ENCODE measurements at places on chromosomes 12 and 14.

GRCh38 chr12:82866946-82867345 is 180.2 kb downstream of the TMTC2 start:
- no peak for DNase-seq

DNA sequence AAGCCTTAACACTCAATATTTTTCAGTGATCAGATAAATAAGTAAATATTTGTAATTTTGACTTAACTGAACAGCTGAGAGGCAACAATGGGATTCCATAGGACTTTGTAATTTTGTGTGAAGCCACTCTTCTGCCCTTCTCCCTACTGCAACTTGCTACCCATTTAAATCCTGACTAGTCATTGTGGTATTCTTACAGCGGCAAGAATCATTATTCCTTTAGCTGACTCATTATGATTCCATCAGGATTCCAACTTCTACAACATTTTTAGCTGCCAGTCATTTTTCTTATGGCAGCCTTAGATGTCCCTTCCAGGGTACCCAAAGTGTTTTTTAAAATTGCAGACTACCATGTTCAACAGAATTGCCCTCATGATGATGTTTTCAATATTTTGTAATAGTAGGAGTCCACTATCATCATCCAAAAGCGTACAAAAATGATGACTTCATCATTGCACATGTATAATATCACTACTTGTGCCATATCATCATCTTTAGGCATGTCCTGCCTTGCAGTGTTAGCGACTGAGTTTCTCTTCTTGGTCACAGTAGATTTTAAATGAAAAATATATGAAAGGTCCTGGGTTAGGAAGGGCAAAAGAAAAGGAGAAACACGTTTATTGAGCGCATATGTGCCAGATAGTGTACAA is 5.1 kb upstream of the MAGOHB start:
- no peak for DNase-seq

GRCh38 chr14:85554106-85554505 is 24.2 kb downstream of the FLRT2 start:
- no peak for DNase-seq

DNA sequence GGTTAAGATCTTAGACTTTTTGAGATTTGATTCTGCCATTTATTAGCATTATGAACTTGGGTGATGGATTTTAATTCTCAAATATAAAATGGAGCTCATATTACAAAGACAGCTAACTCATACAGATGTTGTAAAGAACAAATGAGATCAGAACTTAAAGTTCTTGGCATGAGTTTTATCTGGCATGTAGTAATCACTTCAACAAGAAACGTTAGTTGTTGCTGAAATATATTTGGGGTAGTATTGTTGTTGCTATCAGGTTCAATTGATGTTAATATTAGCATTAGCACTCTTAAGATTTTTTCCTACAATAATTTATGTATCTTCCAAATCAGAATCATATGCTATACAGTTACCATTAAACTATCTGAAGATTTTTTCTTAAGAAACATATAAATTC is 71.0 kb downstream of the SLC6A15 start:
- DNase-seq: no peak

- DNase-seq: no peak
Measured at GRCh38 chr12:49462083-49462744, 76.6 kb upstream of the KCNH3 start.

- DNase-seq: no peak
Measured at GRCh38 chr12:51409846-51410245, 14.8 kb upstream of the SLC4A8 start.

DNA sequence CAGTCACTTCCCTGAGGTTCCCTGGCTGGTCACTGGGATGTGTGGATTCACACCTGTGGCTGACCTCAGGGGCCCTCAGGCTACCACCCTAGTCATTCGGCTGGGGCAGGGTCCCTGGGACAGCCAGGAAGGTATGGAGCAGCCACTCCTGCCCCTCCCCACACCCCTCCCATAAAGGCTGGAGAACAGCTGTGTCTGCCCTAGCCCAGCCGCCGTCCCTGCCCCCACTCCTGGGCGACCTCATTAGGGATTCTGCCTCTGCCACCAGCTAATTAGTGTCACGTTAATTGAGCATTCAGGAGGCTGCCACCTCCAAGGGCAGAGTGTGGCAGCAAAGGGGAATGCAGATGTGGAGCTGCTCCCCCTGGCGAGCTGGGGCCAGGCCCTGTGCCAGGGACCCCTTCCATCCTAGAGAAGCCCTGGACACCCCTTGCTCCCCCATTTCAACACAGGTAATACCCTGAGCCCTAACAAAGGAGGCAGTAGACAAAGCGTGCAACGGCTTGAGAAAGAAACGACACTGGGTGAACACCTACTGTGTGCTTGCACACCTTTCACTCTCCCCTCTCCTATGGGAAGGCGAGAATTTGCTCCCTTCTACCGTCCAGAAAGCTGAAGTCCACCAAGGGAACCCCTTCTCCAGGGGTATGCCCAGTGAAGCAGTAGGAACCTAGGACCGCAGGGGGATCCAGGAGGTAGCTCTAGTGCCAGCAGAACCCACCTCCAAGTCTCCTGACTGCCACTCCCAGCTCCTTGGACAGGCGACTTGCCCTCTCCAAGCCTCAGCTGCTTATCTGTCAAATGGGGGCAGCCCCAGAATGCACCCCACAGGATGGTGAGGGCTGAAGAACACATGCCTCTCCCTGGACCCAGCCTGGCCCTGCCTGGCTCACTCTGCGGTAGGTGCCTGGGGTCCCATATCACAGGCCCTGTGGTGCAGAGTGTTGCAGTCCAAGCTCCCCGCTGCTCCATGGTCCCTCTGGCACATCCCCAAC is 45.1 kb downstream of the FAM222A start:
- no peak for DNase-seq

DNA sequence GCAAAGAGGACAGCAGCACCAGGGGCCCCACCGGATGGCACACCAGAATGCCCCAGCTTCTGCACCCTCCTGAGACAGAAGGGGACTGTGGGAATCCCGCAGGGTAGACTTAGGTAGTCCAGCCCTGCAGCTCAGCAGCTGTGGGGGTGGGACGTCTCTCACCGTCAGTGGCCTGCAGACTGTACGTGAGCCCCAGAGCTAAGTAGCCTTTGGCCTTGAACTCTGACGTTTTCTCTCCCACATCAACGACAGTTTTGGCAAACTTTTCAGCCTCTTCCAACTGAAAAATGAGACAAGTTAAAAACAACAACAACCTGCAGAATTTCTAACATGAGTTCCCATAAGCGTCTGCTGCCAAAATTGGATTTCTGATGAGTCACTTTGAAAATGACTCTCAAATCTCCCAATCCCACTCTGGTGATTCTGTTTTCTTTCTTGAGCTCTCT is 161.4 kb downstream of the TTC7B start:
- no peak for DNase-seq

- no peak for DNase-seq
Measured at GRCh38 chr12:46788072-46788887, 37.5 kb downstream of the SLC38A4 start.

DNA sequence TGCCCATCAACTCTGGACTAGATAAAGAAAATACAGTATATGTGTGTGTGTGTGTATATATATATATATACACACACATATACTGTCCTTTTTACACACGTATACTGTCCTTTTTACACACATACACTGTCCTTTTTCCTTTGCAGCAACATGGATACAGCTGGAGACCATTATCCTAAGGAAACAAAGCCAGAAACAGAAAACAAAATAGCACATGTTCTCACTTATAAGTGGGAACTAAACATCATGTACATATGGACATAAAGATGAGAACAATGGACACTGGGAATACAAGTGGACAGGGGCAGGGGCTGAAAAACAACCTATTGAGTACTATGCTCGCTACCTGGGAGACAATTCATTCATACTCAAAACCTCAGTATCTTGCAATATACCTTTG is 23.7 kb downstream of the VDR start:
- DNase-seq: no peak

GRCh38 chr12:104122298-104122697 is 15.7 kb downstream of the NFYB start:
- no peak for DNase-seq

DNA sequence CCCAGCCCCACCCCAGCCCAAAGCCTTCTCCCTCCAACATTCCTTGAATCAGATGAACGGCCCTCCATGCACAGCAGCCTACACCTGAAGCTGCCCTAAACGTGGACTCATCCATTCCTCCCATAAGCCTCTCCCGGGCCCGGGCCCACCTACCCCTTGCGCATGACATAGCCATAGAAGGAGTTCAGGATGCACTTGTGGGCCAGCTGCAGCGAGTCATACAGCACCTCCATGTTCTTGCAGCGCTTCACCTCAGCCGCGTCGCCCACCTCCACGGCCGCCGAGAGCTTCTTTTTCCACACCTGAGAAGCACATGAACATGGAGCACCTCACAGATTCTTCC is 22.0 kb downstream of the POLE start:
- no peak for DNase-seq

DNA sequence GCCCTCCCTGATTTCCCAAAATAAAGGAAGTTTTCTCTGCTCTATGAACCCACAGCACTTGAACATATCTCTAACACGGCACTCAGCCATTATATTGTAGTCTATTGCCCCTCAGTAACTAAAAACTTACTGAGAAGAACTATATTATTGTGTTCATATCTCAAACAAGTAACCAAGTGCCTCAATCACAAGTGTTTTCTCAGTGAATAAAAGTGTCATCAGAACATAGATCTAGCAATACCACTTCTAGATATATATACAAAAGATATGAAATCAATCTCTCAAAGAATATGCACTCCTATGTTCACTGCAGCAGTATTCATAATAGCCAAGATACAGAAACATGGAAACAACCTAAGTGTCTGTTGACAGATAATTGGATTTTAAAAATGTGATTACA is 138.1 kb downstream of the NELL2 start:
- DNase-seq: no peak

DNA sequence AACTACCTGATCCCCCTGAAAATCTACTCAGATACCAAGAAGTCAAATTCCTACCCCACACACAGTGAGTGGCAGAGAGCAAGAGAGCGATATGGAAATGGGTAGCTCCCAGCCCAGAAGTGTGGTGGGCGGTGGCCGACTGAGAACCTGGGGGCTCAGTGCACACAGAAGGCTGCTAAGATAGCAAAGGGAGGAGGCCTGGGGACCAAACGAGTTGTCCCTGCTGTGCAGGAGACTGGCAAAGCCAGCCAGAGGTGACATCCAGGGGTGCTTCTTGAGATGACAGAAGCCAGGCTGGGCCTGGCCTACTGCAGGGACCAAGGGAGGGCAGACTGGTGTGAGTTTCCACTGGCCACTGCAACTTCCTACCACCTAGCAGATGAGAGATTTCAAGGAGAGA is 52.9 kb downstream of the VWF start:
- DNase-seq: no peak

- DNase-seq: peak; percentile 24
Measured at GRCh38 chr14:100645196-100645981, 58.2 kb upstream of the BEGAIN start.

DNA sequence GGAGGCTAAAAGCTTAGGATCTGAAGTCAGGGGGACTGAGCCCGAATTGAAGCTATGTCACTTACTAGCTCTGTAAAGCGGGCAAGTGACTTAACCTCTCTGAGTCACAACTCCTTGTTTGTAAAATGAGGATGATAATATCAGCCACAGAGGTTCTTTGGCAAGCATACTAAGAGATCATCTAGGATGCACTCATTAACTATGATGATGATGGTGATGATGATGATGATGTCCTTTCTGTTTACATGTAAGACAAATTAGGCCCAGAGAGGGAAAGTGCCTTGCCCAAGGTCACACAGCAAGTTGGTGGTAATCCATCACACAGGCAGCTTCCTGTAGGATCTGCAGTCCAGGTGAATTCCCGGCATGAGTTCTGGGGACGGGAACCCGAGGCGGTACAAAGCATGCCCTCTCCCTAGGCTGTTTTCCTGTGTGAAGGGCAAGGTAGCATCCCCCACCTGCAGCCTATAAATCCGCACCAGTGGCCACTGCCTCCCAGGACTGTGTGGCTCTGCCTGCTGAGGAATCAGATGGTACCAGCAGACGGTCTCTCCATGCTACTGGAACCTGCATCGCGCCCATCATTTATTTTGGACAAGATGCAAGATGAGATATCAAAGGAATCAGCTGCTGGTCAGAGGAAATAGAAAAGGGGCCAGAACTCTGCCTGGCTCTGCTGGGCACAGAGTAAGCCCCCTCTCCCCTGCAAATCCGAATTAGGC is 55.2 kb downstream of the MAP1LC3B2 start:
- no peak for DNase-seq

GRCh38 chr14:34124585-34124984 is 173.7 kb upstream of the EGLN3 start:
- DNase-seq: no peak

- DNase-seq: no peak
Measured at GRCh38 chr12:62813031-62813829, 121.7 kb downstream of the PPM1H start.

DNA sequence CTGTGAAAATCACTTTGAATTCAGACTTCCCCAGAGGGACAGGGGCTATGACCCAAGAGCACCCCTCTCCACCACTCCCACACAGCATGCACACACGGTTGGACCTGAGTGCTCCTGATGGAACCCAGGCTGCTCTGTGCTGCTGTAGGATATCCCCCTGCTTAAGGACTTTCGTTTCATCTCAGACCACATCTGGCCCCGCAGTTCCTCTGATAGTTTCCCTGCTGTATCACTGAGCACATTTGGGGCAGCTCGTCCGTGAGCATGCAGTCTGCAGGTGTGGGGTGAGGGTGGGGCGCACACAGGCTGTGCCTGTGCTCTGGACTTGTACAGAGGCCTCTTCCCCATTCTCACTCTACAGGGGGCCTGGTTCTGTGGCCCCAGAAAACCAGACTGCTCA is 345.2 kb upstream of the FKBP4 start:
- DNase-seq: no peak

- DNase-seq: no peak
Measured at GRCh38 chr12:108172033-108172432, 42.9 kb downstream of the WSCD2 start.

DNA sequence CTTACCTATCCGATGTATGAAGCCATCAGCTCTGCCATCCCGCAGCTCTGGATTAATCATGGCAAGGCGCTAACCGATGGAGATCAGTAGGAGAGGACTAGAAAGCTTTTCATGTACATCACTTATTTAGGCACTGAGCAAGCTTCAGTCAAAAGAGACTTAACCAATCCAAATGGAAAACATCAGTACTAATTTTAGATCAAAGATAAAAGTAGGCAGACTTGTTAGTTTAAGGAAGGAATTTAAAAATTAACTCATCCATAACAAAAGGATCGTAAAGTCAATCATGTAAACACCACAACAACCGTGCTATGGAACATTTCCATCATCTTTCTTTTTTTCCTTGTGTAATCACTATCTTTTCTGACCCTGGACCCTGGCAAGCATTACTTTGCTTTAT is at the start of gene CLEC2A:
CLEC2A (minus strand) TSS at position 101 of the 400 bp plus-strand sequence; CDS start at position 60, 41 bp downstream.
- no peak for DNase-seq

DNA sequence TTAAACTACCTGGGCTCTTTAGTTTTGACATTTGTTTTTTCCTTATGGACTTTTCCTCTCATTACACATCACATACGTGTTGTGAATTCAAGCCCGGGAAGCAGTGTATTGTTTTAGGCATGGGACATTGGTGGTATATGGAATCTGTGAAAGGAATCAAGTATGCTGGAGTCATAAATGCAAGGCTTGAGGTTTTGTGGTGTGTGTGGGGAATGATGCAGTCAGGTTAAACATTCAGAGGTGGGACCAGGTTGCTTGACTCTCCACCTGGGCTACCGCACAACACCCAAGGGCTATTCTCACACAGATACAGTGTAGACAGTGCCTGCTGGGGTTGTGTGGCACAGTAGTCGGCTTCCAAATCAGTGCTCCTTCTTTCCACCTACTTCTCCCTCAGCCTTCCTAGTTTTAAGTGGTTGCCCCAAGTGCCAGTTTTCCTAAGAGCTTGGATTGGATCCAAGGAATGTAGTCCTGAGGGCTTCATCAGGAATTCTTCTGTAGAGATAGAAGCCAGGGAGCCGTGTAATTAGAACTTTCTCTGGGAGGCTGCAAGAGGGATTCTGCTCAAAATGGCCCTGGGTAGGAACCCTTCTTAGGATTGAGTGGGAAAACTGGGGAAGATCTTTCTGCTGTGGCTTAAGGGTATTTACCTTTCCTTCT is 243.7 kb downstream of the C12orf75 start:
- no peak for DNase-seq
